ENCODE measurements at places on chromosomes 4 and X.

DNA sequence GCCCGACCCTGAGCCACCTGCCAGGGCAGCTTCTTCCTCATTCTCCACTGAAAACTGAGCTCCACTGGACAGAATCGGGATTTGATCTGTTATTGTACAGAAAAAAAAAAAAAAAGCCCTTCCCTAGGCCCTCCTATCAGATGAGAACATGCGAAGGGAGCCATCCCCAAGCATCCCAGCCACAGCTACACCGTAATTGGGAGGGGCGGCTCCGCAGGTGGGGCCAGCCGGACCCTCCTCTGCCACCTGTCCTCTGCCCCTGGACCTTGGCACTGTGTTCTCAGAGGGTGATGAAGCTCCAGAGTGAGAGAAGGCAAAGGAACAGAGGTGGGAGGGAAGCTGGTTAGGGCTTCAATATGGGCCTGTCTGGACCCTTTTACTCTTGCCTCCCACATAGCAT, 240.0 kb upstream of the PSAPL1 start:
- no peak for DNase-seq

GRCh38 chr4:110085131-110085530, 113.3 kb downstream of the ELOVL6 start:
- DNase-seq, result no peak

DNA sequence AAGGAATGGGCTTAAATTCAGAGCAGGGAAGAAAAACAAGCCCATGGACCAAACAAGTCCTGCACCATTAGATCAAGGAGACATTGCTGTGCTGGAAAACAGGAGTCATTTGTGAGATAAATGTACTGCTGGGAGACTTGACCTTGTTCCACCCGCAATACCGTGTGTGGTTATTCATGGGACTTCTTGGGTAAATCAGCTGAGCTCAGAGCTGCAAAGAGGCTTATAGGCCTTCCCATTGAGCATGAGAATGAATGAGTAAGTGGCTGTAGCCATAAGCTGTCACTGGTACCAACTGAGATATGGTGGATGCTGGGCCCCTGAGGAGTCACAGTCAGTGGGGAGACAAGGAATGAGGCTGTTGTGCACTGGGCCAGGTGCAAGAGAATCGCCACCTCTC, 2.3 kb upstream of the CYTL1 start:
- no peak for DNase-seq

DNA sequence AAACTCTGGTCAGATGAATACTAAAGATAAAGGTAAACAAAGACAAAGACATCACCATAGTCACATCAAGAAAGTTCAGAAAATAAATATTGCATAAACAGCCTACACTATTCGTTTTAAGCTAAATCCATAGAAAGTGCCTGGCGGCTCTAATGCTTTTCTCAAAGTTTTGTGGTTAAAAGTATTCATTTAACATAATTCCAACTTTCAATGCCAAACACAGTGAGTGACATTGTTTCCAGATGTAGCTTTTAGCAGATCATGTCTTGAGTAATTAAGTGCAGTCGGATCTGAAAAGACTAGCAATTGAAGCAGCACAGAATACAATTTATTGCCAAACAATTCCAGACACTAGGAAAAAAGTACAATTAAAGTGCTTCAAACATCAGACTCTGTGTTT, 287.1 kb upstream of the ADGRL3 start:
- DNase-seq, result peak; percentile 14

DNA sequence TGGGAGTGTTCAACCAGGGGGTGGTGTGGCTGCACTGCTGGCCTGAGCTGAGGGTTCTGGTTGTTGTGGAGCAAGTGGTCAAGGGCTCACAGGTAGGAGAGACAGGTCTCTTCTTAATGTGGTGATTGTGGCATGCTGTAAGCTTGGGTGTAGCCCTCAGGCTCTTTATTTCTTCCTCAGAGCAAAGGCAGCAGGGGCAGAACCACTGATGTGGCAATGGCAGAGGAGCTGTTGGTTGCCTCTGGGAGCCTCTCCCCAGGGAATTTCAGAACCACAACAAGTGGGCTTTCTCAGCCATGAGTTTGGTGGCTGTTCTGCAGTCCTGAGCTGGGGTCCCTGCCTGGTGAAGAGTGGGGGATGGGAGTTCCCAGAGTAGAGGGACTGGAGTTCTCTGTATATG, 1017.2 kb downstream of the SH3BGRL start:
- DNase-seq, result no peak

DNA sequence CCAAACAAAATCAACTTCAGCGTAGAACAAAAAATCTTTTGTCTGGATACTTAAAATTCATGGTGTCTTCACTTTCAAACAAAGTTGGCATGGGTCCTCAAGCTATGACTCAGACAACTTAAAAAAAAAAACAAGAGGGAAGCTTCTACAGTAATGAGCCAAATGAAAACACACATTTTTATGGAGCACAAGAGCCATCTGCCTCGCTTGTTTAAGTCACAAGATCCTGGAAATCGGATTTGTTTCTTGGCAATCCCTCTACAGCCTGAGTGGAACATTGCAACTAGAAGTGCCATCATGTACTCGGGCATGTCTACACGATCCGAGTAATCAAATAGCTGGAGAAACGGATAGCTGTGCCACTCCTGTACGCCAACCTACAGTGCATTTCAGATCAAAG, 22.6 kb downstream of the LAMP2 start:
- peak; percentile 59 for DNase-seq
